Stimulated activated CD8-positive, alpha-beta memory T cell treated with anti-CD3 and anti-CD28 coated beads, Interleukin-4, amount 100 ng/mL, for 1 hour (primary cell): ENCODE measurements at places on chromosomes 6 and 20.

- DNase-seq = no peak
Observed at GRCh38 chr6:125192610-125192930, 39.0 kb downstream of the TPD52L1 start.

DNA sequence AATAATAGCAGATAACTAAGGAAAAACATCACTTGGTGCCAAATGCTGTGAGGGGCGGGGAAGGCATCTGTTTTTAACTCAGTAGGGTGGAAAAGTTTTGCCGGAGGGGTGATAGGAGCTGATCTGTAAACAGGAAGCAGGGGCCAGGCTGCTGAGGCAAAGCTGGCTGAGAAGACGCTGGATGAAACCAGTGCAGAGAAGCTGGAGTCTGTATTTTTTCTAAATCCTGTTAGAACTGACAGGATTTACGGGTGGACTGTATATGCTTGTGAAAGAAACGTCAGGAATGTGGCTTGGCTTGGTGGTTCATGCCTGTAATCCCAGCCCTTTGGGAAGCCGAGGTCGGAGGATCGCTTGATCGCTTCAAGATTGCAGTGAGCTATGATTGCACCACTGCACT lies 5.6 kb downstream of the PCMTD2 start:
- no peak for DNase-seq

DNA sequence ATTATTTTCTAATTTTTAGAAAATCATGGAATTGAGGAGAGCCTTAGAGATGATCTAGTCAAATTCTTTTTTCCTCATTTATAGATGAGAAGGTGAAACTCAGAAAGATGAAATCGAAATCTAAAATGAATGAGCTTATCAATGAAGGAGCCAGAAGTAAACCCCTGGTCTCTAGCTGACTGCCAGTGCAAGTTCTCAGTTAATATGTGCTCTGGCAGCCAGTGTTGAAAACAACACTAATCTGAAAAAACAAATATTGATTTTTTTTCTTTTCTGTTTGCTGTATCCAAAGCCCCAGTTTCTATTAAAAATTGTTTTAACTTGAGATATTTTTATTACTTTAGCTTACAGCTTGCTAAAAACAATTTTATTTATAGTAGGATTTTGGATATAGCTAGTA lies 21.5 kb upstream of the PBOV1 start:
- DNase-seq = no peak

DNA sequence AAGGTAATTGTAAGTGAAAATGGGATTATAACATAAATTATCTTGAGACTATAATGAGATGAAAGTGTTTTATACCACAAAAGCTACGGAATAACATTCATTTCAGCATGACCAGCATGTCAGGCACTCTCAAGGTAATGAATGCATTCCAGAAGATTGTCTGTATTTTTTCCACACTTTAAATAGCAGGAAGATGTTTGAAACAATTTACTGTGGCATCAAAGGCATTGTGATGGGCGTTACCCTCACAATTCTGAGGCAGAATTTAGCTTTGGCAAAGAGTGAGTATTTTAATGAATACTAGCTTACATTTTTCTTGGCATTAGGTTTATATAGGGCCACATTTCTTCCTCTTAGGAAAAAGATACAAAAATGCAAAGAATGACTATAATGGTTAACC lies 627.2 kb downstream of the BCKDHB start:
- no peak for DNase-seq

DNA sequence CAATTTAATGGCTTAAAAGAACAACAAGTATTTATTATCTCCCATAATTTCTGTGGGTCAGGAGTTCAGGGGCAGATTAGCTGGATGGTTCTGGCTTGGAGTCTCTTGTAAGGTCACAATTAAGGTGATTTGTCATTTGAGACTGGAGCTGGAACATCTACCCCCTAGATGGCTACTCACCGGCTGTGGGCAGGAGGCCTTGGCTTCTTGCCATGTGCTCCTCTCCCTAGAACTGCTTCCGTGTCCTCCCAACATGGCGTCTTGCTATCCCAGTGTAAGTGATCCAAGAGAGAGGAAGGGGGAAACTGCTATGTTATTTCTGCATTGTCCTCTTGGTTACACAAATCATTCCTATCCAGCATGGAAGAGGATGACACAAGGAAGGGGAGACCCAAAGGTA lies 210.2 kb upstream of the ECI2 start:
- no peak for DNase-seq

- DNase-seq = no peak
Observed at GRCh38 chr20:10430000-10430466, 4.0 kb downstream of the MKKS start.

GRCh38 chr20:61950641-61951071 lies 115.0 kb downstream of the TAF4 start:
- no peak for DNase-seq

GRCh38 chr6:11434565-11435326 lies 102.8 kb upstream of the TMEM170B start:
- DNase-seq = no peak

DNA sequence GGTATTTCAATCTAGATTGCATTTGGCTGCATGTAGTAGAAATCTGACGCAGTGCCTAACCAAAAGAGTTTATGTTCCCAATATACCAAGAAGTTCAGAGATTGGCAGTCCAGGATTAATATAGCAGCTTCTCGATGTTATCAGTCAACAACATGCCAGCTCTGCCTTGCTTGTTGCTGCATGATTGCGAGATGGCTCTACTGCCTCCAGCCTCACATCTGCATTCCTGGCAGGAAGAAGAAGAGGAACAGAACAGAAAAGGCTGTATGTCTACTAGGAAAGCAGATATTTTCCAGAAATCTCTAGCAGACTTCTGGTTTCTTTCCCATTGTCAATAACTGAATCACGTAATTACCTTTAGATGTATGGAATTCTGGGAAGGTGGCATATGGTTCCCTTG lies 60.8 kb downstream of the SLC35D3 start:
- no peak for DNase-seq

DNA sequence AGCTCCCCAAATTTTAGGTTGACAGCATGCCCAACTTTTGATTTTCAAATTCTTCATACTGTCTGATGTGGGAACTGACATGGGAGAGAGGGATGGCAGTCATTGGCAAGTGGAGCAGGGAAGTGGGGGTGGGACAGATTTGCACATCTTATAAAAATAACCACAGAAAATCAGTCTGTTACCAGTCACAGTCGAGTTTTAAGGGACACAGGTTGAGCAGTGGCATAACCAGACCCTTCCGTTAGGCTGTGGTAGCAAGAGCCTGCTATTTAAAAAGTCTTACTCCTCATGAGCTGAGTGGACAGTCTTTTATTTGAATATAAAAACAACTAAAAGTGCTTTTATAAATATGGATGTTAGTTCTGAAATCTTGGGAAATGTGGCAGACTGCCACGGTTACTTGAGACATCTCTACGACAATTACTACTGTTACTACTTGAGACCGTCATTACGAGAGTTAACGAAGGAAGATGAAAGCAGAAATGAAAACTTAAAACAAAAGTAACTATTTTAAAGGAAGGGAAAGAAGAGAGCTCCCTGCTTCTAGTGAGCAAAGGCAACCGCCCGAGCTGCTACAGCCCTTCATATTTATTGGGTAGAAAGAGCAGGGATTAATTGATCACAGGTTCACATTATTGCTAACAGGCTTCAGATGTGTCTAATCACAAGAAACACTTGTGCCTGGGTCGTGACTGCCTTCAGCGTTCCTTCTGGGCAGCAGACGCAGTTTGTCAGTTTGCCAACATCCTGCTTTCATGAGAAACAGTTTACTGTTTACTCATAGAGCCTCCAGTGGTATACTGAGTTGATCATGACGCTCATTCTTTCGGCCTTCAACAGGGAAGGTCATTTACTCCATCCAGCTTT lies 71.3 kb downstream of the EFHC1 start:
- no peak for DNase-seq

DNA sequence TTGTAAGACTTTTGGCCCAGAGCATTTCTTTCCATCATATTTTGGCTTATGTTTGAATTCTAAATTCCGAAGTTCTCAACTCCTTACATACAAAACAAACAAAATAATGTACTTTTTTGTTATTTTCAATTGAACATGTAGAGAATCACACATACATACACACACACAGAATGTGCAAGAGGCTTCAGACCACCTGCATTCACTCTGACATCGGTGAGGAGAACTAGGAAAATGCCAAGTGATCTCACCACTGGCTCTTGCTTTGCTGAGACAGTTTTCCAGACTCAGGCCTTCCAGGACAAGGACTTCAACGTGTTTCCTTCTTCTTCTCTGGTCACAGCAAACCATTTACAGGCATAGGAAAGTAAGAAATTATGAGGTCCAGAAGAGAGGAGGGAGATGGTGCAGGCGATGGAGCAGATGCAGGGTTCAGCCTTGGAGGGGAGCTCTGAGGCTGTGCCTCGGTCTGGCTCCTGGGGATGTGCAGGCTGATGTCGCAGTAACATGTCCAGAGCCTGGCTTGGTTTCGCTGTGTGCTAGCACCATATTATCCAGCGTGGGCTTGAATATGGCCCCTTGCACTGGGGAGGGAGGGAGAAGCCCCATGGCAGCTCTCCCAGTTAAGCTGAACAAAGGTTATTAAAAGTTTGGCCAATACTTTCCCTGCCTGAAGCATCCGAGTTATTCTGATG lies 93.4 kb downstream of the DACT2 start:
- no peak for DNase-seq

GRCh38 chr6:64737418-64737817 lies 969.6 kb downstream of the EYS start:
- no peak for DNase-seq

- no peak for DNase-seq
Observed at GRCh38 chr6:111527367-111527766, 44.3 kb upstream of the REV3L start.

DNA sequence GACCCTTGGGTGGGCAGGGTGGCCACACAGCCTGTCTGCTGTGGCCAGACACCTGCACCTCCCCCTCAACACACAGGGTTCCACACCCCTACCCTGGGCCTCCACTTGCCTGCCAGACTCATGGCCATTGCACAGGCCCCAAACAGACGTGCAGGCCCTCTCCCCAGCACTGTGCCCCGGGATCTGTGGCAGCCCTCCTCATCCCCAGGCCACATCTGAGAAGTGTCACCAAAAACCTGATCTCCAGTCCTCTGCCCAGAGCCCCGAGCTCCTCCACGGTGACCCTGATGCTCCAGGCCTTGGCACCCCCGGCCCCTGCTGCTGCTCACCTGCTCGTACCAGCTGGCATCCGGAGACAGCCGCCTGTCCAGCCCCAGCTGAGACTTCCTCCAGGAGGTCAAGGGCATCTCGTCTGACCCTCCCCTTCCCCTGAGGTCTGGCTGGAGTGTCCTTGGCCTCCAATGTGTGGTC lies 160.1 kb downstream of the DLL1 start:
- DNase-seq = no peak

DNA sequence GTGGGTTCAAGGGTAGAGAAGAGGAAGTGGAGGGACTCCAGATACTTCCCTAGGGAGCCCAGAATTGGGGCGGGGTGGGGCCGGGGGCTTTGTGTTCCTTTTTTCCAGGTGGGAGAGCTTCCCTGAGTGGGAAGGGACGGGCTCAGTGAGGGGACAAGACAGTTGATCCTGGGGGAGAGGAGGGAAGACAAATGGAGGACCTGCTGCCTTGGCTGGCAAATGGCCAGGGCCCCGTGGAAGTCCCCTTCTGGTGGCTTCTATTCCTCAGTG lies 2.6 kb downstream of the CTSZ start:
- no peak for DNase-seq

GRCh38 chr6:20096536-20096935 lies 115.7 kb downstream of the MBOAT1 start:
- no peak for DNase-seq

DNA sequence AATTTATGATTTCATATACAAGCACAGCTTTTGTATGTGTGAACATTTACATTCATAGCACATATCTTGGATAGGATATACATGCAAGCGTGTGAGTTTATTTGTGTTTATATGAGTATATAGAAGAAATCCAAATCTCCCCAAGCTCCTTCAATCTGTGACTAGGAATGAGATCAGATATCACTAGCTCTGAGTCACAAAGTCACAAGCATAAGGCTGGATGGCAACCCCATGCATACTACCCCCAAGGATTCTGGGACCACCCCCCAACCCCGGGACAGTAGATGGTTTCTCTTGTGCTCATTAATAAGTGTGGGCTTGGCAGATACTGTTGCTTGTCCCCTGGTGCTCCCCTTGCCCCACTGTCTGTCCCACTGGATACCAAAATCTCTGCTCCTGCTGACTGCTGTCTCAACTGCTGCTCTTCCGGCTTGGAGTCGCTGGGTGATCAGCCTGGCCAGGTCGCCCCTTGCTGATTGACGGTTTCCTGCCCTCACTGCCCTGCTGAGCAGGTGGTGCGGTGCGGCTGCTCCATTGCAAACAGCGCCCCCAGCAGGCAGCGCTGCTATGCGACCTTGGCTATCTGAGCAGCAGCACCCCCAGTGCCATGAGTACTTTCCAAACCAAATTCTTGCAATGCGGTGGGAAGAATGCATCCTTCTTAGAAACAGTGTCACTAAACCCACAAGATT lies 279.4 kb downstream of the CD83 start:
- DNase-seq = no peak

DNA sequence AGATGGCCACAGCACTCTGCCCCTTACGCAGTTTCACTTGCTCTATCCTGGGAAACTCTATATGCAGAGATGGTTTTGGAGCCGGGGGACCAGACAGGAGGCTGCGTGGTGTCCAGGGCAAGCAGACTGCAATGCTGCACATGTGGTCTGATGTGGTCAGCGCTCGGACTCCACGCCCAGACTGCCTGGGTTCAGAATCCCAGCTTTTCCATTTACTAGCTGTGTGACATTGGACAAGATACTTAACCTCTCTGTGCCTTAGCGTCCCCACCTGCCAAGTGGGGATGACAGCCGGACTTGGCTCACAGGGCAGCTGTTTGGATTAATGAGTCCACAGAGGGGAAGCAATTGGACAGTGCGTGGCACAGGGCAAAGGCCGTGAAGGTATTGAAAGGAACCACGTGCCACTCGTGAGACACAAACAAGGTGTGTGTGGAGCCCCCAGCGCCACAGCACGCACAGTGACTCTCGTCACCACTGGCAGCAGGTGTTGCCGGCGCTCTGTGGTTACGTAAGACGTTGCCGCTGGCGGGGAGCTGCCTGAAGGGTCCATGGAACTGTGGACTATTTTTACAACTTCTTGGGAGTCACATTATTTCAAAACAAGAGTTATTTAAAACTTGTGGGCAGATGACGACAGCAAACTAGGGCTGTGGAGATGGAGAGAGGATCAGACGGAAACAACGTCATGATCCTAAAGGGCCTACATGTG lies 201.4 kb downstream of the PREX1 start:
- no peak for DNase-seq

- DNase-seq = no peak
Observed at GRCh38 chr20:3786126-3786484, 435 bp downstream of the CENPB start.

- DNase-seq = no peak
Observed at GRCh38 chr20:53269380-53269779, 297.2 kb downstream of the TSHZ2 start.

GRCh38 chr20:24297993-24298392 lies 171.4 kb upstream of the SYNDIG1 start:
- DNase-seq = no peak

GRCh38 chr6:121844898-121845297 lies 409.5 kb downstream of the GJA1 start:
- DNase-seq = no peak

- no peak for DNase-seq
Observed at GRCh38 chr20:62161347-62161746, 17.8 kb downstream of the SS18L1 start.

GRCh38 chr20:17614812-17615644 lies 45.2 kb downstream of the DSTN start:
- no peak for DNase-seq
